ENCODE measurements at places on chromosomes 7 and 10.

DNA sequence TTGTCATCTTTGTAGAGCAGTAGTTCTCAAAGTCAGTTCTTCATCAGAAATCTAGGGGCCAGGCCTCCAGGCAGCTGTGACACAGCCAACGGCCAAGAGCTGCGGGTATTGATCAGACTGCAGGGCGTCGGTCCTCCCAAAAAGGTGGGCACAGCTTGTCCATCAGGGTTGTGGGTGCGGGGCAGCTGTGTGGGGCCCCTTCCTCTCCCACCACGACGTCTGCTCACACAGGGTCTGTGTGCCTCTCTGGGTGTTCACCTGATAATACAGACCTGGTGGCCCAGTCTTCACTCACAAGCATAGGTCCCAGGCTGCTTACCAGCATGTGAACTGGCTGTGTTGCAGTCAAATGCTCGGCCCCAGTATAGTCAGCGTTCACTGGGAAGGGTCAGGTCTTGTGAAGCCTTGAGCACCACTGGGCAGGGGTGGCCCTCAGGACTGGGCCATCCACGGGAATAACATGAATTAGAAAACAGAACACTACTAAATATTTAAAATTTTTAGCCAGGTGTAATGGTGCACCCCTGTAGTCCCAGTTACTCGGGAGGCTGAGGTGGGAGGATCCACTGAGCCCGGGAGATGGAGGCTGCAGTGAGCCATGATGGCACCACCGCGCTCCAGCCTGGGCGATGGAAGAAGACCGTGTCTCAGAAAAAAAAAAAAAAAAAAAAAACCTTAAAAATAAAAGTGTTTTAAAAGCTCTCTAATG, 102.8 kb upstream of the DIP2C start:
- no peak for DNase-seq

- DNase-seq, result no peak
These were observed 86.4 kb downstream of the TAX1BP1 start for GRCh38 chr7:27826357-27826756.

DNA sequence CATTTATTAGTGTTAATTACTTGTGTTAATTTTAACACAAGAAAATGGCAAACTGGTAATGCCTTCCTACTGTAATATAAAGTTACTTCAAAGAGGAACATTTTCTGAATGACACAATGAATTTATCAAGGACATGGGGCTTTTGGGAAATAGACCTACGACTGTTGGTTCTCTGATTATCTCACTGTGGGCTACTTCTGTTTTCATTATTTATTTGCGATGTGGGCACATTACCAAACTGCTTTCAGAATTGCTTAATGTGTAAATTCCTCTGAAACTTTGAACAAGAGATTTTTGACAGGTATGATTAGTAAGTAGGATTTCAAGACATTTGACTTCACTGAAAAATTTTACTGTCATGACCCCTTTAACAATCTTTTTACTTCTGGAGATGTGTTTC, 535.6 kb downstream of the CNTNAP2 start:
- DNase-seq, result no peak

GRCh38 chr10:48496105-48496830, 108.6 kb downstream of the ARHGAP22 start:
- no peak for DNase-seq

DNA sequence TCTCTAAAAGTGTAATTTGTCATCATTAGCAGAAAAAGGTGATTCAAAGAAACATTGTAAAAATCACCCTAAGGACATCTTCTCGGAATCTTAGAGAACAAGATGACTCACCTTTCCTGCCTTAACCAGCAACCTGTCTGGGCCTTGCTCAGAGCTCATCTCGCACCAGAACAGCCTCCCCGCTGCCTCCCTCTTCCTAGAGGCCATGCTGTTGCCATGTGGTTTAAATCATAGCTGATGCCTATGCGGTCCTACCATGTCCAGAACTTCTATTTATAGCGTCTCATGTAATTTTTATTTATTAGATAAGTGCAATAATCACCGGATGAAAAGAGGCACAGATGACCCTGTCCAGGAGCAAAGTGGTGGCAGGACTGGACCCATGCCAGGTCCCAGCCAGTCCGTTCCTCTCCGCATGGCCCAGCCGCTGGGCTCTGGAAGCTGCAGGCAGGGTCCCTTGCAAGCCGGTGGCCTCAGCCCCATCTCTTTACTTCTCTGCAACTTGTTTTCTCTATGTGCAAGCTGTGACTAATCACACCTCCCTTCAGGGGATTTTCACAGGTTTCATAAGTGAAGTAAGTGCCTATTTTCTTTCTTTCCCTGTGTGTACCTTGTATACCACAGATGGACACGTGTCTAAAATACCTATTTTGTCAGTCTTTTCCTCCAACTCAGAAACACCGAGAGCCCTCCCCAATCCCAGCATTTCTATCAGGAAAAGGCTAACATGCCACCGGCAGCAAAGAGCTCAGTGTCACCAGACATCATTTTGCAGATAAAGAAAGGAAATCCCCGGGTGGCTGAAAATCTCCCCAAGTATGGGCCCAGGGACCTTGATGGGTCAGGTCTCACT, 27.1 kb downstream of the KLF6 start:
- DNase-seq, result no peak

GRCh38 chr10:86451604-86451960, 70.0 kb downstream of the WAPL start:
- no peak for DNase-seq

GRCh38 chr7:20197837-20198236, 19.3 kb downstream of the MACC1 start:
- DNase-seq, result no peak

DNA sequence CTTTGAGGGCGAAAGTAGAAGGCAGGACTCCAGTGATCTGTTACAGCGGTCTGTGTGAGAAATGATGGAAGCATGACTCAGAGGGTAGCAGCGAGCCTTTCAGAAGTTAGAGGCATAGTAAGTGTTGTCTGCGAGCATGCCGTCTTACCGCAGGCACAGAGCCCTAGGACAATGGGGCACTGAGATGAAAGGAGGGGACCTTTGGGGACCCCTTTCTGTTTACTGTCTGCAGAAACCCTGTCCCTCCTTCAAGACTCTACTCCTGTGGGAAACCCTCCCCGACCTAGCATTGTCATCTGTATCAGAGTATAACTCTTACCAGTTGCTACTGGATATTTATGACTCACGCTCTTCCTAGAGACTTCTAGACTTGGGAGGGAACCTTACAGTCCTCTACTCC, 87.2 kb upstream of the AGK start:
- no peak for DNase-seq

GRCh38 chr10:84588971-84589370, 260.6 kb downstream of the CCSER2 start:
- DNase-seq, result no peak

- peak; percentile 46 for DNase-seq
These were observed 74.0 kb downstream of the DGKI start for GRCh38 chr7:137772748-137773147.
